ENCODE measurements at places on chromosomes 11 and 22.

DNA sequence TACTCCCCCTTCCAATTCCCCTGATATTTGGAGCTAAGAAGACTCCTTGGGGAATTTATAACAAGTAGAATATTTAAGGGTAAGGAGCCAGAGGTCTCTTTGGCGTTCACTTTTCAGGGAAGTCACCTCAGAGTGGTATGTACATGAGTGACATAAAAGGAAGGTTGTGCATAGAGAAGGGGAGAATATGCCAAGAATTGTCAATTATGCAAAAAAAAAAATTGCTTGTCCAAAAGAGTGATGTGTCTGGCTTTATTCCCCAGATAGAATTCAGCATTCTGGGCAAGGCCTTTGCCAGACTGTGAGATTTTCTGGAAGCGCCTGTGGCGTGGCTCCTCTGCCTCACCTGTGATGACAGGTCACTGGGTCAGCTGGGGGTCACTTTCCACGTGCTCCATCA is 170.2 kb downstream of the MIAT start:
- DNase-seq = no peak

- DNase-seq = no peak
Measured at GRCh38 chr11:104433751-104434150, 269.8 kb upstream of the PDGFD start.

DNA sequence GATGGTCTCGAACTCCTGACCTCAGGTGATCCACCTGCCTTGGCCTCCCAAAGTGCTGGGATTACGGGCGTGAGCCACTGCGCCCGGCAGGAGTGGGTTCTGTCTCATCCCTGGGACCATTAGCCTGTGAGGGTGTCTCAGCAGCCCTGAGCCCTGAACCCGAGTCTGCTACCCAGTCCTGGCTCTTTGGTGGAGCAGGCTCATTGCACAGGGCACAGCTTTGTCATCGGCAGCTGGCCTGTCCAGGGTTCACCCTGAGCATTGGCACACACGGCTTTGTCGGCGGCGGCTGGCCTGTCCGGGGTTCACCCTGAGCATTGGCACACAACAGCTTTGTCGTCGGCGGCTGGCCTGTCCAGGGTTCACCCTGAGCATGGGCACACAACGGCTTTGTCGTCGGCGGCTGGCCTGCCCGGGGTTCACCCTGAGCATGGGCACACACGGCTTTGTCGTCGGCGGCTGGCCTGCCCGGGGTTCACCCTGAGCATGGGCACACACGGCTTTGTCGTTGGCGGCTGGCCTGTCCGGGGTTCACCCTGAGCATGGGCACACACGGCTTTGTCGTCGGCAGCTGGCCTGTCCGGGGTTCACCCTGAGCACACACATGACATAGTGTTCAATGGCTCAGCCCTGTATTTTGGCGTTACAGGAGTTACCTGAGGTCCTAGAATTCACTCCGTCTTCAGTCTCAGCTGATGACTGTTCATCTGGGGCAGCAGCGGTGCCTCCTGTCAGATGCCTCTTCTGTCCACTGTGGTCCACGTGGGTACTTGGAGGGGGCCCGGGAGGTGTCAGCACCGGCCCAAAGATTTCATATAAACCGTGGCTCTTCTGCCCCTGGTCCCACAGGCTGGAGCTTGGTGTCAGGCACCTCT is 1082.5 kb downstream of the BRD1 start:
- peak; percentile 11 for DNase-seq

GRCh38 chr11:80987171-80987570 is 1546.3 kb upstream of the TENM4 start:
- DNase-seq = no peak

- DNase-seq = no peak
Measured at GRCh38 chr11:21007297-21007696, 337.9 kb downstream of the NELL1 start.

DNA sequence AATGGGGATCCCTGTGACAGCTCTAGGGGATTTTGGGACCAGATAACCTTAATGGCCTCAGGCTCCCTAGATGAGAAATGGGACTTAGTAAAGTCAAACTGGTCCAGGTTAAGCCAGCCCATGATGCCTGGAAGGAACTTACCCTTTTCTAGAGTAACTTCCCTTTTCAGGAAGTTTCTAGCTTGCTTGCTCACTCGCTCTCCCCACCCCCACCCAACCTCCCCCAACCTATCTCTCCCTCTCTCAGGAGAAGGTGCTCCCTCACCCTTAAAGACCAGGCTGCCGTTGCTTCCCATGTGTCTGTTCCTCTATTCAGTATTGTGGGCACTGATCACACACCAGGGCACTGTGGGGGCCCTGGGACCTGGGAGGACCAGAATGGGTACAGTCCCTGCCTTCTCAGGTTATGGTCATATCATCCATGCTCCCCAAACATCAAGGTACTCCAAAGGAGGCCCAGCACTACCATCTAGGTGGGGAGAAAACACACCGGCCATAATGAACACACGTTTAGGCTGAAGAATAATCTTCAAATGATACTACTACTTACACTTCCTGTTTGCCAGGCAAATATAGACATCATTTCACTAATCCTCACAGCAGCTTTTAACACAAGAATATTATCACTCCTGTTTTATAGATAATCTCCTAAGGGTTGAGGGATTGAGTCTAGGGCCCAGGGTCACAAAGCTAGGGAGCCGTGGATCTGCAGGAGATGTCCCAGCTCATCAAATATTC is 18.2 kb downstream of the KCNQ1OT1 start:
- no peak for DNase-seq

DNA sequence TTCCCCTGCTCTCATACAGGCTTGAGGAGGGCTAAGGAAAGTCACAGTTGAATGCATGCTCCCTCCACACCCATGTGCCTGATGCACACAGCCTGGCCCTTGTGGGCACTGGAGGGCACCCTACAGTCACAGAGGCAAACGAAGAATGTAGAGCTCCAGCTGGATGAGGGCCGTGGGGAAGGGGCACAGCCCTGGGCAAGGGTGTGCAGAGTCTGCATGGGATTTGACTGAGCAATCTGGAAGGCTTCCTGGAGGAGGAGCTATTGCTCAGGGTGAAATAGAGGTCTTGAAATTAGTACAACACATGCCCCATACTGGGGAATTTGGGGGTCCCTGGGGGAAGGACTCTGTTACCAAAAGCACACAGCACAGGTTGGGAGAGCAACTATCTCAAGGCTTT is 64.0 kb downstream of the KCNQ1 start:
- no peak for DNase-seq

DNA sequence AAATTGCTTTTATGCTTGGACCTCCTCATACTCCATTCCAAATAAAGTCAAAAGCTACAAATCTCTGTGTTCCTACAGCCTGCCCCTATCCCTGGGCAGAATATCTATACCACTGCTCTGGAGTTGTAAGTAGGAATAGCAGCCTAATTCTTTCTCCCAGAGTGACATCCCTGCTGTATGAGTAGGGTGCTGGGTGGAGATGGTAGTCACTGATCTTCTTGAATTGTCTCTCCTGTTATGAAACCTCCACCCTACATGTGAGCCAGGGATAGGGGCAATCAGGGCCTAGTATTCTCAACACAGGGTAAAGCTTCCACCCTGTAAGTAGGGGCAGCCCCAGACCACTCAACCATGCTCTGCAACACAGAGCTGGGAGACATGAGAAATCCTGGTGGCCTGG is 19.8 kb downstream of the GALNT18 start:
- no peak for DNase-seq

DNA sequence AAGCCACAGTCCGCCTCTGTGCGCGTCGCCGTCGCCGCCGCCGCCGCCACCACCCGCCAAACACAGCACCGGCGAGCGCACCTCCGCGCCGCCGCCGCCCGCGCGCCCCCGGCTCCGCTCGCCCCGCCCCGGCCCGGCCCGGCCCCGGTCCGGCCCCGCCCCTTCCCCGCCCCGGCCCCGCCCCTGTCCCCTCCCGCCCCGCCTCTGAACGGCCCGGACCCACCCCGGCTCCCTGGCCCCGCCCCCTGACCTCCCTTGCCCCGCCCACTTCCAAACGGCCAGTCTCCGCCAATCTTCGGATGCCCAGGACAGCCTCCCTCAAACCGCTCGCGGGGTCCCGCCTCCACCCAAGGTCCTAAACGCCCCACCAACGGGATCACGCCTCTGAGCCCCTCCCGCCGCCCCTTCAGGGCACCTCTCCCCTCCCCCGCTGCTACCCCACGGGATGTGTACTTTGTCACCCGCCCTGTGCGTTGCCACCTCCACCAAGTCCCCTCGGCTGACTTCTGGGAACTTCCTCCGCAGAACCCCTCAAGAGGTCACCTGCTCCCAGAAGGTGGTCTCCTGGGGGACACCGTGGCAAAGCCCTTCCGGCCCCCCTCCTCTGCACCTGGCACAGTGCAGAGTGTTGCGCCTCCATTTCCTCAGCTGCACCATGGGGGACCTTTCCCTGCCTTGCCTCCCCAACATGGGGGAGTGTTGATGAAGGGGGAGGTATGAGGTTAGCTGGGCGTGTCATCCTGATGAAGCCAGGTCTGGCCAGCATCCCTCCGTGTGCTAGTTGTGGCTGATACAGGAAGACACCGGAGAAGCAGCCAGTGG is at the start of gene KIAA0930:
Gene KIAA0930, minus strand, starts transcription at position 85 of the 822 bp plus-strand sequence. CDS start 191 bp downstream, outside the sequence.
- DNase-seq = peak; percentile 91

DNA sequence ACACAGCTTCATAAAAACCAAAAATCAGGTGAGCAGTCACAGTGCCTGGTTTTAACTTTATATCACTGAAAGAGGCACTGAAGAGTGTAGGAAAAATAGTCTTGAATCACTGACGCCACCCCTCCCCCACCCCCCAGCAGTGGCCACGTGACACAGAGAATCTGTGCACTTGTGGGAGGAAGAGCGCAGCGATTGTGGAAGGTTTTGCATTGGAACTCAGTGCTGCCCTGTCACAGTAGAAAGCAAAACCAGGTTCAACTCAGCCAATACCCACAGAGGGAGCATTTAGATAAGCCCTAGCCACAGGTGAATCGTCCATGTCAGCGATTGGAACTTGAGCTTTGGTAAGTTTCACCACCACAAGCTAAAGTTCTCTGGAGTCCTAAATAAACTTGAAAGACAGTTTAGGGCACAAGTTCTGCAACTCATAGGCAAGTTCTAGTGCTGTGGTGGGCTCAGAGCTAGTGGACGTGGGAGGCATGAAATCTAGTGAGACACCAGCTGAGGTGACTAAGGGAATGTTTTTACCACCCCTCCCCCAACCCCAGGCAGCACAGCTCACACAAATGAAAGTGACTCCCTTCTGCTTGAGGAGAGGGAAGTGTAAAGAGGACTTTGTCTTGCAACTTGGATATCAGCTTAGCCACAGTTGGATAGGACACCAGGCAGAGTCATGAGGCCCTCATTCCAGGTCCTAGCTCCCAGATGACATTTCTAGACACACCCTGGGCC is 13.3 kb downstream of the OR52B2 start:
- no peak for DNase-seq

DNA sequence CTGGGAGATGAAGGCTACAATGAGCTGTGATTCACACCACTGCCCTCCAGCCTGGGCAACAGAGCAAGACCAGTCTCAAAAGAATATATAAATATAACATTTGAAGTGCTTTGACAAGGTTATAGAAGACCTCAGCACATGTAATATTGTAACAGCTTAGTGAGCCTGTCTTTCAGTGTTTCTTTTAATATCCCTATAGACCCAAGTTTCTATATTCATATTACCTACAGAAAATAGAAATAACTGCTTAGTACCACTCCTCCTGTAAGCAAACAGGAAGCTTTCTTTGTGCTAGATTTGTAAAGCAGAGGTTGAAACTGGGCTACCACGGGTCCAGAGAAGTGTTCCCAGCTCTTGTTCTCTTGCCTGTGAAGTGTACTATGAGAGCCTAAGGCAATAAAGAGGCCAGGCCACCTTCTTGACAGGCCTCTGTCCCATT is 68.2 kb downstream of the PPP2R1B start:
- no peak for DNase-seq

- no peak for DNase-seq
Measured at GRCh38 chr11:16397390-16397789, 41.0 kb upstream of the SOX6 start.

DNA sequence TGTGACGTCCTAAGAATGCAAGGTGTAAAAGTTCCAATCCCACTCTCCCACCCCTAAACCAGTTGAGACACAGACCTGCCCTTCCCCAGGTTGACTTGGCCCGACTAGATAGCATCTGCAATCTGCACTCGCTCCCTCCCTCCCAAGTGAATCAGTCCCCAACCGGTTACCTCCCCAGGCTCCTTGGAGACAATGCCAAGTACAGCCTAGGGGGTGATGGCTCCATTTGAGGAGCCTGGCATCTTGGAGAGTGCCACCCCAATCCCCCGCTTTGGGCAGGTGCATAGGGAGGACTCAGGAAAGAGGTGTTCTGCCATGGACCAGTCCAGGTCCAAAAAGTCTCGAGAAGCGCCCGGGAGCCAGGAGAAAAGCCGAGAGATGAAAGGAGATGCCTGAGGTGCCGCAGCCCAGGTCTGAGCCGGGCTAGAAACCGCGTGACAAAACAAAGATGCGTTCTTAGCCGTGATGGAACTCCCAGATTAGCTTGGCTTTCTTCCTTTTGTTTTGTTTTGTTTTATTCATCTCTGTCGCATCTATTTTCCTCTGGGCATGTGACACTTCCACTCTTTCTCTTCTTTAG is 18.7 kb upstream of the SNX32 start:
- DNase-seq = no peak

GRCh38 chr11:131242476-131243000 is 127.9 kb upstream of the NTM start:
- no peak for DNase-seq

- no peak for DNase-seq
Measured at GRCh38 chr11:11213117-11213516, 139.9 kb downstream of the CSNK2A3 start.

GRCh38 chr11:100562128-100562527 is 125.0 kb upstream of the ARHGAP42 start:
- DNase-seq = no peak

GRCh38 chr11:113674397-113674685 is 31.8 kb downstream of the TMPRSS5 start:
- DNase-seq = no peak

- DNase-seq = no peak
Measured at GRCh38 chr11:1048375-1049070, 12.0 kb upstream of the MUC6 start.

GRCh38 chr11:6497069-6497839 is at the start of gene DNHD1:
TSS of gene DNHD1 (plus strand) at chr11:6497280. CDS start at chr11:6498216, 936 bp downstream.
- DNase-seq = no peak

GRCh38 chr11:64890522-64890939 is 12.1 kb upstream of the EHD1 start:
- DNase-seq = peak; percentile 36

Measured in colonic mucosa (tissue), 4 donors.